Neural crest cell (in vitro differentiated cells): ENCODE measurements at places on chromosomes 1 and 21.

- DNase-seq = no peak
Measured at GRCh38 chr1:36300526-36300925, 5.6 kb upstream of the SH3D21 start.

- no peak for DNase-seq
Measured at GRCh38 chr1:53826367-53826766, 11.7 kb downstream of the NDC1 start.

DNA sequence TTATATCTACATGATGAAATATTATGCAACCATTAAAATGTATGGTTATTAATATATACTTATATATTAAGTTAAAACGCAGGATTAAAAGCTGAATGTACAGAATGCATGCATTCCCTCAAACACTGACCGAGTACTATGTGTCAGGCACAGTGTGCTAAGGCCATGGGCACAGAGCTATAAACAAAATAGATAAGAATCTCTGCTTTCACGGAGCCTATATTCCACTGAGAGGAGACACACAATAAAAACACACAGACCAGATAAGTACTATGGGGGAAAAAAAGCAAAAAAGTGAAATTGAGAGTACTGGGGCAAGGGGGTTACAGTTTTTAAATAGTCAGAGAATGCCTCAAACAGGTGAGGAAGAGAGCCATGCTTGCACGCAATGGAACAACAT, 62.7 kb downstream of the GPATCH2 start:
- DNase-seq = no peak

- no peak for DNase-seq
Measured at GRCh38 chr1:8144323-8144722, 118.2 kb upstream of the ERRFI1 start.

DNA sequence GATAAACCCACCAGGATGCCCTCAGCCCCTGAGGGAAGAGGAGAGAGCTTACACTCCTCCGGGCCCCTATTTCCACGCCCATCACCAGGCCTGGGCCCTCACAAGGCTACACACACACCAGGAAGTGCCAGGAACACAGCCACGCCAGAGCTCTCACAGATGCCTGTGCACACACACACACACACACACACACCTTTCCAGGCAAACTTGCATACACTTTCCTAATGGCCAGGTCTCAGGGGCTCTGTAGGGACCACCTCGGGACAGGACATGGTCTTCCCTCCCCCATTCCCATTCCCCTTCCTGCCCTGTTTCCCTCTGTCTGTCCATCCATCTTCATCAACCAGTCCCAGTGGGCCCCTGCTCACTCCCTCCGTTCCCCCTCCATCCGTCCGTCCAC, 9.7 kb upstream of the EPHA2 start:
- DNase-seq = no peak

DNA sequence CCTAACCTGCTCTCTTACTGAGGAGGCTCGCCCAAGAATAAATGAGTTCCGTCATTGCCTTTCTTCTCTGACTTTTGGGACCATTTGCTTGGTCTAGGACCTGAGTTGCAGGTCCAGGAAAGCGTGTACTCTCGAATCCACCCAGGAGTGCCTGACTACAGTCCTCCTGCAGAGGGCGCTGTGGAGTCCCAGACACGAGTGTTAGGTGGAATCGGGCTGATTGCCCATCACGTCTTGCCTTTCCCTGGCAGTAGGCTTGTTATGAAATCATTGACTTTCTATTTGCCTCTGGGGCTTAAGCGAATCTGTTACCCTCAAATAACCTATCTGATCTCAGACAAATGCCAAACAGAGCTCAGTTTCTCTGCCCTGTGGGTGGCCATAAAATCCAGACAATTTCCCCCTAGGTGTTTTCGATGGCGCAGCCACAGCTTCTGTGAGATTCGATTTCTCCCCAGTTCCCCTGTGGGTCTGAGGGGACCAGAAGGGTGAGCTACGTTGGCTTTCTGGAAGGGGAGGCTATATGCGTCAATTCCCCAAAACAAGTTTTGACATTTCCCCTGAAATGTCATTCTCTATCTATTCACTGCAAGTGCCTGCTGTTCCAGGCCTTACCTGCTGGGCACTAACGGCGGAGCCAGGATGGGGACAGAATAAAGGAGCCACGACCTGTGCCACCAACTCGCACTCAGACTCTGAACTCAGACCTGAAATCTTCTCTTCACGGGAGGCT, at the start of gene IL20:
IL20 (plus strand) TSS at position 685 of the 733 bp plus-strand sequence. CDS start 230 bp downstream, outside the sequence.
- DNase-seq = peak; percentile 61

GRCh38 chr1:155105604-155106011, 22.1 kb upstream of the EFNA1 start:
- DNase-seq = no peak

- DNase-seq = peak; percentile 91
Measured at GRCh38 chr1:101238681-101239094, 1.9 kb downstream of the S1PR1 start.

GRCh38 chr1:202710070-202711045, at the start of gene SYT2:
TSS of gene SYT2 (minus strand) at chr1:202710454. CDS start at chr1:202605772, 104,682 bp downstream.
- DNase-seq = peak; percentile 57
